ENCODE measurements at places on chromosomes 12 and 14.
A peak's percentile ranks its signal among the peaks of the same experiment; 100 is the strongest.

GRCh38 chr12:68871921-68872320 lies 61.0 kb downstream of the CPM start:
- DNase-seq = no peak

GRCh38 chr12:119592232-119592631 lies 1.3 kb upstream of the TMEM233 start:
- no peak for DNase-seq

DNA sequence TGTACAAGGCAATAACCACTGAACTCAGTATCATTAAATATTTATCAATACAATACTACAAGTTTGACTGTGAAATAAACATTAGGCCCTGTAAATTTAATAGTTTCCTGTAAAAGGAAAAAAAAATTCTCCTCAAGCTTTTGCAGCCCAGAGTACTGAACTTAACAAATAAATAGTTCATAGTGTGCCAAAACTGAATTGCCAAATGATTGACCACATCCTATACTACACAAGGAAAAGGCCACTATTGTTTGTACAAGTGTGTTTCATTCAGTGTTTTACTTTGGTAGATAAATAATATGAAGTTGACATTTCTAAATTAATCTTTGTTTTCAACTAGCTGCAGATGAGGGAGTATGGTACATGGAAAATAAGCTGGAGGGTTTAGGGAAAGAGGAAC lies 379.6 kb downstream of the FLRT2 start:
- DNase-seq = no peak

DNA sequence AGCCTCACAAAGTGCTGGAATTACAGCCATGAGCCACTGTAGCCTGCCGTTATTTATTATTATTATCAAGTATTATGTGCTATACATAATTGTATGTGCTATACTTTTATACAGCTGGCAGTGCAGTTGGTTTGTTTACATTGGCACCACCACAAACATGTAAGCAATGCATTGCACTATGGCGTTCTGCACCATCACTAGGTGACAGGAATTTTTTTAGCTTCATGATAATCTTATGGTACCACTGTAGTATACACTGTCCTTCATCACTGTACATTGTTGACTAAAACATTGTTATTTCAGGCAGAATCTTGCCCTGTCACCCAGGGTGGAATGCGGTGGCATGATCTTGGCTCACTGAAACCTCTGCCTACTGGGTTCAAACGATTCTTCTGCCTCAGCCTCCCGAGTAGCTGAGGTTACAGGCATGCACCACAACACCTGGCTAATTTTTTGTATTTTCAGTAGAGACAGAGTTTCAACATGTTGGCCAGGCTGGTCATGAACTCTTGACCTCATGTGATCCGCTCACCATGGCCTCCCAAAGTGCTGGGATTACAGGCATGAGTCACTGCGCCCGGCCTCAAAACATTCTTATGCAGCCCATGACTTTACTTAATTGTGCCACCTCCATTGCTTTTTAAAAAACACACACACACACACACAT lies 17.1 kb downstream of the MRPL42 start:
- DNase-seq = peak; percentile 34

GRCh38 chr12:15996254-15996653 lies 85.1 kb downstream of the DERA start:
- DNase-seq = peak; percentile 54

- peak; percentile 75 for DNase-seq
Measured at GRCh38 chr12:121144416-121144914, 11.8 kb downstream of the P2RX7 start.

DNA sequence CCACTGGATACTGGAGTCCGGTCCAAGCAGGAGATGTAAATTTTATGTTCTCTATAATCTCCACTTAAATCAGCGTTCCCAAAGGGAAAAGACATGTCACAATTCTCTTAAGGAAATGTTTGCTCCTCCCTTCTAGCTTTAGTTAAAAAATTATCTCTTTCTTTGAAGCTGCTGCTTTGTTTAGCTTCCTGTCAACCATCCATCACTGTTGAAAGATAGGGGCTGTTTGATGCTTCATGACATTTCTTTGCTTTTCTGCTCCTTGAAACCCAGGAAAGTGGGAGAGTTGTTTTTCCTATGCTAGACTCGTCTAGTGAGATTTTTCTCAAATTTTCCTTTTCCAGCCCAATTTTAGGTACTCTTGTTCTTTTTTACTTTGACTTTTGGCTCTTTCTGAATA lies 31.9 kb downstream of the MBIP start:
- DNase-seq = no peak

- no peak for DNase-seq
Measured at GRCh38 chr14:89466484-89466883, 49.5 kb upstream of the FOXN3 start.

GRCh38 chr12:69014047-69014446 lies 81.1 kb upstream of the CPM start:
- no peak for DNase-seq
